Urothelium cell line (cell line): ENCODE measurements at places on chromosomes 5 and 9.

GRCh38 chr5:111739416-111739815 lies 17.6 kb downstream of the NREP start:
- DNase-seq, result no peak

DNA sequence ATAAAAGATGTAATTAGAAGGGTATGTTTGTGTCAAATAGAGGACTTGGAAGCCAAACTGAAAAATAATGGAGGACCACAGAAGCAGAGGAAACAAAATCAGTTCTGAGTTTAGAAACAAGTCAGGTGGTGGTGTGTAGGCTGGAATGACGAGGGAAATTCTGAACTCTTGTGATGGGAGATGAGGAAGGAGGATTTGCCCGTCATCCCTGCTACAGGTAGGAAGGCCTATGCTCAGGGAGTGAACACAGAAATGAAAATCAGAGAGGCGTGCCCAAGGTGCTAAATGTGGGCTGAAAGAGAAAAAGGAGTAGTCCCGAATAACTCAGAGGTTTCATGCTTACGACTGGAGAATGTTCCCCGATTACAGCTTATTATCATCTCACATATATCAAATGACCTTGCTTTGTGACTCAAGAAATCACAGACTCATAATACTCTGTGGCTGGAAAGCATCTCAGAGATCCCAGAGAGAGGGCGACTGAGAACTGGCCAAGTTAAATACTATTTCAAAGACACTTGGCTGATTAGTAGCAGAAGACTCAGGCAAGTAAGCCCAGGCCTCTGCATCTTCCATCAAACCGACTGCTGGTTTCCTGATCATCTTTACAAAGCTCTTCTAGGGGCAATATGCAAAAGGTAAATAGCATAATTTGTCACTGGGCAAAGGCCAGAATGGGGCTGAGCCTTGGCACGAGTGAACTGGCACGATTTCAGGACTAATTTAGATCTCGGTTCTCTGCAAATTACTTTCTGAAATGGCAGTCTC lies 126.0 kb downstream of the SUSD1 start:
- DNase-seq, result no peak

DNA sequence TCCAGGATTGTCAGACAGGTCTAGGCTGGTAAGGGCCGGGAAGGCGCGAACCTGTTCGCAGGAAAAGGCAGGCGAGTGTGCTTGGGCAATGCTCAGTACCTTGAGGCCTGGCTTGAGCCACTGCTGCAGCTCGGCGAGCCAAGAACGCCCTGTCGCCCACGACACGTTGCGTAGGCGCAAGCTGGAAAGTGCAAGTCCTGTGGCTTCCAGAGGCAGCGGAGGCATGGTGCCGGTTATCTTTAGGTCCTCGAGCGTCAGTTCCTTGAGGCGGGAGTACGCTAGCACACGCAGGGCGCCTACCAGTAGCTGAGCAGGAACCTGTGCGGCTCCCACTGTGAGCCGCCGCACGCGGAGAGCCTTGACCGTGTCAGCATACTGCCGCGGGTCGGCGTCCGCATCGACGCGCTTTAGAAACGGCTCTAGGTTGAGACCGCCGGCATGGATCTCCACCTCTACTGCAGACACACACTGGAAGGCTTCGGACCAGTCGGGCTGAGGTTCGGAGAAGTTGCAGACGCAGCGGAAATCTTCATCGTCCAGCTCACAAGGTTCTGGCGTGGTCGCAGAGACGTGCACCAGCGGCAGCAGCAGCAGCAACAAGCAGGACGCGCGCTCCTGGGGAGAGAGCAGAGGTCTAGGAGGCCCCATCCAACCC lies 482 bp downstream of the CD14 start:
- no peak for DNase-seq

GRCh38 chr5:78845470-78845869 lies 139.6 kb downstream of the ARSB start:
- DNase-seq, result no peak

GRCh38 chr9:36051317-36051716 lies 14.6 kb downstream of the RECK start:
- no peak for DNase-seq

DNA sequence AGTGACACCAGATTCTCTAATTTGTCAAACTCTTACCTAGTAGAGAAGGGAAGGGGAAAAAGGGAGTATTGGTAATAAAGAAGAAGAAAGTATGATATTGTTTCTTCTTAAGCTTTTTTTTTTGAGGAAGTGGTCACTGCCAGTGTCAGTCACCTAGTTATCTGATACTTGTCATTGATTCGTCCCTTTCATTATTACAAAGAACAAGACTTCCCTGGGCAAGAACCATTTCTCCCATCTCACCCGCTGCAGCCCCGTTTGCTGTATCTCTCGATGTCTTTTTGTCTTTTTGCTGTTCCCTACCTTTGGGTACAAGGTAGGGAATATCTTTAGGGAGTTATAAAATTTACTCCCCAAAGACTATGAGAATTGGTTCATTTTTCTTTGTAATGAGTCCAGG lies 249.0 kb downstream of the ARHGAP26 start:
- DNase-seq, result no peak

DNA sequence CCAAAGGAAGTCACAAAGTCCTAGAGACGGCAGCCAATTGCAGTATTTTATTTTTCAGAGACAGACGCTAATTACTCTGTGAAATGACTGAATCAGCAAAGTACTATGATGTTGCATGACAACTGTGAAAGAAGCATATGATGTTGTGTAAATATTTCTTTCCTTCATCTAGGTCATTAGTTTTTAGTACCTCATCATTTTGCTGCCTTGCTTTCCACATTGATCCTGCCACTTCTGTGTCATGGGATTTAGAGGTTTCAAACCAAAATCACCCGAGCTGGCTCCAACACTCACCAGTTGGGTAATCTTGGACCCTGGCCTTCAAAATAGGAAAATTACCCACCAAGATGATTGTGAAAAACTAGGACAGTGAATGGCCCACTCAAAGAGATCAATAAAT lies 585.2 kb downstream of the ACTL7B start:
- no peak for DNase-seq

- DNase-seq, result no peak
Observed at GRCh38 chr5:77945874-77946273, 169.7 kb upstream of the TBCA start.

DNA sequence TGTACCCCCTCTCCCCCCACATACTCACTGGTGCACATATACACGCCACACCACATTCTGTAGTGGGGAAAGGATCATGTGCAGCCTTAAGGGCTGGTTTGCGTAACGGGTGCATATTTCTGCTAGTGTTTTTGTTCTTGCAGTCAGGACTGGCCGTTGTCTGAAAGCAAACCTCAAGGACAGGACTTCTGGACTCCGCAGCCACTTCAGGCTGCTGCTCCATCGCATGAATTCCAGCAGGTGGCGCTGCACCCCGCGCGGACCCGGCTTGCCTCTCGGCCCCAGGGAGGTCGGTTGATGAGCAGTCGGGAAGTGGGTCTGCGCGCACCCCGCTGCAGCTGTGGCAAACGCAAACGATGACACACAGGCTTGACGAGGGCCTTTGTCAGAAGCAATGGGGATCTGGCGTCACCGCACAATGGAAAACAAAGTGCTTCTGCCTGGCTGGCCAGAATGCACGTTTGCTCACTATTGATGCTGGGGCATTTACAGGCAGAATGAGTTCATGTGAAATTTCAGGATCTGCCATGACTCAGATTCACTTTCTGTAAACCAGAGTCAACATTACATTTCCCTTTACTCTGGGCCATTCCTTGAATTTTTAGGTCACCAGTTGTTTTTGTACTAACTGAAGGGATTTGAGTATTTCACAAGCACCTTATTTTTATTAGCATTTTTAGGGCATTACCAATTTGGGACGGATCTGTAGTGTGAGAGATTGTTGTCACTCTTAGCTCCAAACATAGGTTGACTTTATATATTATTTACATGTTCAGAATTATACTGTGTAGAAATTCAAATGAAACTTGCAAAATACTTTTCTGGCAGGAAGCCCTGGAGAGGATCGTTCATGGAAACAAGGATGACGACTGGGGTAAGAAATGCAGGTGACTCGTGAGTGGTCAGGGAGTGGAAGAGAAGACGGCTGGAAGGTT lies 36.4 kb upstream of the GLRX start:
- DNase-seq, result peak; percentile 90

GRCh38 chr9:87557996-87558395 lies 60.3 kb downstream of the DAPK1 start:
- no peak for DNase-seq

DNA sequence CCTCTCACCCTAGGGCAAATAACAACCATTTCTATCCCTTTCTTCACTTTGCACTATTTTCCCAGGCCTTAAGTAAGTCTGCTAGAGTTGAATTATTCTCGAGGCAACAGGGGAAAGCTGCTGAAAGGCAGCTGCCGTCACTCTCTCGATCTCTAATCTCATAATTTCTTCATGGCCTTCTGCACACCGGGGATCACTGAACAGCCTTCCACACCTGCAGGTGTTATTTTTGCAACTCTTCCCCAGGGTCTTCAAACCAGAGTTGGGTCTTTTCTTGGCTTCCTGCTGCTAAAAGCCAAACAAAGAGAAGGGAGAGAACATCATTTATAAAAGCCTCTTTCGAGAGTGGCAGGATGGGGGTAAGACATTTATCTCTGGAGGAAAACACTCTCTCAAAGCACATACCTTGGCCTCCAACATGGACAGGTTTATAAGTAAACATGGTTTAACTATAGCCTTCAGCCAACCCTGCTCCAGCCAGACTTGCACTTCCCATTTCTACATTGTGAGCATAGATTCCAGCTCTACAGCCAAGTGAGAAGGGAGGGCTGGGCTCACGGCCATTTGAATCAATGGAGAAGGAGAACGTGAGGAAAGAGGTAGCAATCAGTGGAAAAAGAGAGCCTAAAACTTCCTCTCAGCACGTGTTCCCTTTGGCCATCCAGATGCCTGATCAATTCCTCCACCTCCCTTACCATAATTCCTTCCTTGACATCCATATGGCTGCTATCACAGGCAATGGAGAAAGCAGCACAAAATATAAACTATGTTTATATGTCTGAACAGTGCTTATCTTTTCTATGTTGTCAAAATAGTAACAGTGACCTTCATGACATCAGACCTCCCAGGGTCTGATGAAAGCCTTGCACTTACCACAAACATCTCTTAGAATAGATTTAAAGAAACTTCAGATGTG lies 464.9 kb downstream of the TLE1 start:
- no peak for DNase-seq

GRCh38 chr9:120646948-120647347 lies 67.0 kb upstream of the CDK5RAP2 start:
- DNase-seq, result no peak

DNA sequence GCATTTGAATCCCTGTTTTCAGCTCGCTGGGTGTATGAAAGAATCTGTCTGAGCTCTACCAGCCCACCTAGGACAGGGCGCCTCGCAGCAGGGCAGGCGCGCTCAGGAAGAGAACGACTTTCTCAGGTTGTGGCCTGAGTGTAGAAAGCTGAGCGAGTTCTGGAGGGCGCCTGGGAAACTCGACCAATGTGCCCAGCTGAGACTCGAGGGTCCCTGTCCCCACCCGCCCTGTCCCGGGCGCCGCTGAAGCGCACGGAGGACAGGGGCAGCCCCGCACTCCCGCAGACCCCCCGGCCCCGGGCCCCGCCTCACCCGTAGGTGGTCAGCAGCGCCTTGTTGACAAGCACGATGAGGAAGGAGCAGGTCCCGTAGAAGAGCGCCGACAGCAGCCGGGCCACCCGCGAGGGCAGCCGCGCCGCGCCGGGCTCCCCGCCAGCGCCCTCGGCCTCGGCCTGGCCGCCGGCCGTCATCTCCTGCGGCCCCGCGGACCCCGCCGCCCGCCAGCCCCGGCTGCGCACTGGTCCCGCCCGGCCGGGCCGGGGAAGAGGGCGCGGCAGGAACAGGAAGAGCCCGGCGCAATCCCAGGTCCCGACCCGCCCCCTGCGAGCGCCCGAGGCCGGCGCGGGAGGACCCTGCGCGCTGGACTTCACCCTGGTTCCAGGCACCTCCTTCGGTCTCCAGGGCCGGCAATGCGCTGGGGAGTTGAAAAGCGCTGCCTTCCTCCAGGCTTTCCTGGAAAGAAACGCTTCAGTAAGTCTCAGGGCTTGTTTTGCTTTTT lies at the start of gene SLC35D2:
SLC35D2 (minus strand) TSS at position 547 of the 778 bp plus-strand sequence; CDS start at position 470, 77 bp downstream.
- peak; percentile 78 for DNase-seq

DNA sequence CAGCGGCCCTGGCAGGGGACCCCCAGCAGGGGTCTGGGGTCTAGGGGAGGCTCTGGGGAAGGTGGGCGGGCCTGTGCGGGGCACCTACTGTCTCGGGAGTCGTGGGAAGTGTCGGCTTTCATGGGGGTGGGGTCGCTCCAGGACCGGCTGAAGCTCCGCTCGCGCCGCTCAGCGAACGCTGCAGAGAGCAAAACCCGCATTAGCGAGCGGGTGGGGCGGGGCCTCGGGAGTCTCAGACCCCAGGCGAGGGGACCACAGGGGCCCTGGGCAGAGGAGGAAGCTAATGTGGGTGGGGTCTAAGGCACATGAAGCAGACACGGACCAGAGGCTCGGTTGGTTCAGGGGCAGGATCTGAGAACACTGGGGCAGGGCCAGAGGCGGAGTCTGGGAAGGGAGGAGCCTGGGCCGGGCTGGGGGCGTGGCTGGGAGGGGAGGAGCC lies 5.5 kb downstream of the NSMF start:
- peak; percentile 41 for DNase-seq

GRCh38 chr9:99561509-99561917 lies 260.2 kb upstream of the NR4A3 start:
- DNase-seq, result no peak

DNA sequence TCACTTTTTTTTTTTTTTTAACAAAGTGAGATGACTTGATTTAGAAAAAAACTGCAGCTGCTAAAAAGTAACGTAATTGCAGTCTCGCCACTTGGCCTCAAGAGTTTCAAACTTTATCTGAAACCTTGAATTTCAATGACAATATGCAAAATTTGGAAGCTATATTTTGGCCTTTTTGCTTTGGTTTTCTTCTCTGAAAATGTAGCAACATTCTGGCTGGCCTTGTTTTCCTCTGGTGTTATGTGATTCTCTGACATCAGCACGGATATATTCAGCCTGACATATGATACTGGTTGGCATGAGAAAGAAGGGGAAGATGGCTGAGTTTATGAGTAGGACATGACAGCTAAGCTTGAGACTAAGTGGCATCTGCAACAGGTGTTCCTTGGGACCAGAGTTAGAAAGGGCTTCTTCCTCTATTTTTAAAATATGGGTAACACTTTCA lies 136.5 kb downstream of the MEF2C start:
- DNase-seq, result no peak

- DNase-seq, result peak; percentile 56
Observed at GRCh38 chr9:76658510-76659231, 105.6 kb upstream of the PCA3 start.

GRCh38 chr9:99400184-99400731 lies 178.2 kb downstream of the SEC61B start:
- DNase-seq, result no peak

DNA sequence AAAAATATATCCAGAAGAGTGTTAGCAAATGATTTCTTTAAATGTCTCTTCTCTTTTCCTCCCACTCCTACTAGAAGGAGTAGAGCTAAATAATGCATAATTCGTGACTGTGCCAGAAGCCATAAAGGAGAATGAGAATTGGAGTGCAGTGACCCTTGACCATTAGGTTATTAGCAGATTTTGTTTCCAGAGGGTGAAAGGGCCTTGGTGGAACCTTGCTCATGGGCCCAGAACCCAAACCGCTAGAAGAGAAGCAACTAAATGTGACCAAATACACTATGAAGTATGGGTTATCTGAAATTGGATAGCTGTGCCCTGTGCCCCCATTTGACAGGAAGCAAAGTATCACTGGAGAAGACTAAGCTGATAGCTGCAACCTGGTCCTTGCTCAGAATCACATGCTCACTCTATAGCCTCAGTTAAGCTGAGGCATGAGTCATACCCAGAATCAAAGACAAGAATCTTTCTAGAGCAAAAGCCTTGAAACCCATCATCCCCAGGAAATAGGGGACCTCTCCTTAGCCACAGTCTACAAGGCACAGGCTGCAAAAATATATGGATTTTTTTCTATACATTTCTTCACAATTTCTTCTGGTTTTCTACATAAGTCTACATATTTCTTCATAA lies 36.3 kb downstream of the CAPSL start:
- DNase-seq, result peak; percentile 24
